ENCODE measurements at places on chromosomes 7 and 10. TPM values are rescaled to one million over a fixed set of nuclear protein-coding genes. Genes with fewer than 3 reads are reported as not detected.

GRCh38 chr10:33112831-33113455 is 154.9 kb upstream of the ITGB1 start:
- no peak overlapping the region for H3K4me3 ChIP-seq
- H3K4me1 ChIP-seq, result peaks cover 95% of the 10 kb centered on the region

DNA sequence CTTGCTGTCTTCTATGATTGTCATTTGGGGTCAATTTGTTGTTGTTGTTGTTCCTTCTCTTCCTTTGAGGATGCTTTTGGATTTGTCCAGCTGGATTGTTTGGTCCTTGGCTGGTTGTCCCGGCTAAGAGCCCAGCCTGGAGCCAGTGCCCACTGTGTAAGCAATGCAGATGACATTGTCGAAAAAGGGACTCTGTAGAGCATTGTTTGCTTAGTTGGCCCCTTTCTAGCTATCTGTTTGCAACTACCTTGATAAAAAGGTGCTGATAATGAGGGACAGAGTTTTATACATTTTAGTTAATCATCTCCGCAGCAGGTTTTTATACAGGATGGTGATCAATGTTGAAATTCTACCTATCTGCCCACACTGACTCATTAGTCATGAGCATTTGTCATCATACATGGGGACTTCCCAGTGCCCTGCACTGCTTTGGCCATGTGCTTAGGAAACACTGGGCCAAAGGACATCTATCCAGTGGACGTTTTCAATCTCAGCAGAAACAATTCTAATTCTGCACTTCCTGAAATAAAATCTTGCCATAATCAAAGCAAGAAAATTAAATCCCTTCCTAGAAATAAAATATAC is 311.9 kb downstream of the GRM8 start:
- H3K36me3 ChIP-seq, result no peaks in the 10 kb centered on the region
- H3K27me3 ChIP-seq, result no peaks in the 10 kb centered on the region
- no peaks in the 10 kb centered on the region for H3K4me1 ChIP-seq
- H3K27ac ChIP-seq, result no peak overlapping the region
- H3K4me3 ChIP-seq, result no peak overlapping the region

- no peak for DNase-seq
- H3K27ac ChIP-seq, result no peak overlapping the region
- no peaks in the 10 kb centered on the region for H3K4me1 ChIP-seq
- H3K4me3 ChIP-seq, result no peak overlapping the region
Observed at GRCh38 chr10:29535012-29535777, 99.6 kb downstream of the SVIL start.

- DNase-seq, result no peak
- no peaks in the 10 kb centered on the region for H3K27me3 ChIP-seq
- no peak overlapping the region for H3K4me3 ChIP-seq
- no peaks in the 10 kb centered on the region for H3K4me1 ChIP-seq
- H3K27ac ChIP-seq, result no peak overlapping the region
Observed at GRCh38 chr10:70761031-70761601, 24.1 kb downstream of the TBATA start.

GRCh38 chr10:31064348-31064747 is 32.7 kb upstream of the ZNF438 start:
- H3K4me1 ChIP-seq, result no peaks in the 10 kb centered on the region
- H3K27ac ChIP-seq, result no peak overlapping the region
- peaks cover 4% of the 10 kb centered on the region for H3K27me3 ChIP-seq
- H3K4me3 ChIP-seq, result no peak overlapping the region

- no peaks in the 10 kb centered on the region for H3K4me1 ChIP-seq
- peak; percentile 56 for DNase-seq
- no peak overlapping the region for H3K27ac ChIP-seq
- H3K27me3 ChIP-seq, result no peaks in the 10 kb centered on the region
- H3K36me3 ChIP-seq, result no peaks in the 10 kb centered on the region
- H3K4me3 ChIP-seq, result no peak overlapping the region
Observed at GRCh38 chr10:48330269-48330668, 23.8 kb downstream of the MAPK8 start.

DNA sequence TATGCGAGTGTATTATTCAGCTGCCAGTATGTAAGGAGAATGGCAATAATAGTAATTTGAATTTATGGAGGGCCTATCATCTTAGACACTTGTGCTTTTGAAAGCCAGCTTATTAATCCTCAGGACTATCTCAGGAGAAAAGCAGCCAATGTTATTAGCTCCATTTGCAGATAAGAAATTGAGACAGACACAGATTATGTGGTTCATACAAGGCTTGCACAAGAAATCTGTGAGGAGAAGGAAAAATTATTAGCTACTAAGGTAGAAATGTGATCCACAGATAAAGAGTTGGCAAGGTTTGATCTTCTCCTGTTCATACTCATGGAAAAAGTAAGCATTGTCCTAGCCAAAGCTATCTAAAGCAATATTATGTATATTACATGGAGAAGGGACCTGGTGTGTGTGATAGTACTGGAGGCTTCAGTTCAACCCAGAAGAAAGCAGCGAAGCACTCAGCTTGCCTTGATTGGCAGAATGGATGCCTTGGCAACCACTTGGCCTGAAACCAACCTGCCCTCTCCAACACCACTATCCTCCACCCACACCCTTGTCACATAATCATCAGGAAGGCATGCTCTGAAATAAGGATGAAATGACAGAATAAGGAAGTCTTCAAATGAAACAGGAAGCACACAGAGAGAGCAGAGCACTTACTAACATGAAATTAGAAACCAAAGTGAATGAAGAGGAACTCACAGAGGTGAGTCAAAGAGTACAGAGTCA is 18.0 kb downstream of the MACC1 start:
- no peak for DNase-seq
- no peak overlapping the region for H3K27ac ChIP-seq
- no peak overlapping the region for H3K4me3 ChIP-seq
- H3K36me3 ChIP-seq, result no peaks in the 10 kb centered on the region

Gene SRRM3
- total RNA-seq, result not detected

Gene NODAL
- not detected for total RNA-seq
